ENCODE measurements at places on chromosomes 1 and 21.

- peak; percentile 69 for DNase-seq
Observed at GRCh38 chr1:235093696-235094592, 34.7 kb downstream of the TOMM20 start.

GRCh38 chr1:182262425-182262824, 129.2 kb downstream of the GLUL start:
- no peak for DNase-seq

DNA sequence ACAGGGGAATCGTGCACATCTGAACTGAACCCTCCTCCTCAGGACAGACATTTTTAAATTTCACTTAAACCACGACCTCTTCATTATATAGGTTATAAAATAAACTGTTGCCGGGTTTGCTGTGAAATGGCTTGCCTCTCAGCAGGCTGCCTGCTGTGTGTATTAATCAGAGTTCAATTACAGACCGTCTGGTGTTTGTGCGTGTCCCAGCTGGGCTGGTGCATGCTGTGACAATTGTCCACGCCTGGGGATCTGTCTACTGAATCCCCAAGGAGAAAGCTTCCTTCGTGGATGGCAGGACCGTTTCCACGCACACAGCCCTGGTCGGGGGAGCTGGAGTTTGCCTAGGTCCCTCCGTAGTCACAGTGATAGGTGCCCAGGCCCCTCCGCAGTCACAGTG, 13.4 kb upstream of the AGPAT3 start:
- DNase-seq, result no peak

DNA sequence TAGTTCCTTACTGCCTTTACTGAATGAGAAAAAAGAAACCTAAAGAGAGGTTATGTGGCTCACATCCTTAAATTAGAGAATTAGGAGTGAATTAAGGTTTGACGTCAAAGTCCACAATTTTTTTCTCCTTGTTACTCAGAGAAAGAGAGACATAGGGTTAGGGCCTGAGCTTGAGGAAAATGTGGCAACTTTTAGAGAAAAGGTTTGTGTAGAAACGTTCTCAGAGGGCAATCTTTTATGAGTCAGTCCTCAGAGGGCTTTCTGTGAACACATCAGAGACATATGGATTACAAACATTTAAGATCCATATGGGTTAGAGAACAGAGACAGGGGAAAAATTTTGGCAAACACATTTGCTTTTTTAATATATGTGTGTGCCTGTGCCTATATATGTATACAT, 242.8 kb downstream of the TGFB2 start:
- DNase-seq, result no peak

DNA sequence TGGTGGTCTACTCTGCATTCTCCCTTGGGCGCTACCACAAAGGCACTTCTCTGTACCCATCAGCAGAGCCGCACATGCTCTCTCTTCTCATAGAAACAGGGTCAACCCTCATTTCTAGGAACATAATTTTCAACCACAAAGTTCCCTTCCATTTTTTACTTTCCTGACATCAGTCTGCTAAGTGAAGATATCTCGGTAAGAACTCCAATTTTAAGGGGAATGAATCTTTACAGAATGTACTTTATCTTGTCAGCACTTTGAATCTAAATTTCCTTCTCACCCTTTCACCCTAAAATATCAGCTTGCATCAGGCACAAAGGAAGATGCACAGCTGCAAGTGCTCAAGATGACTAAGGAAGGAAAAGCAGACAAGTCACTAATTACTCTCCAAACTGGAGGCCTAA, 545.9 kb downstream of the SMYD3 start:
- DNase-seq, result no peak

- DNase-seq, result no peak
Observed at GRCh38 chr1:172003766-172004530, 162.7 kb downstream of the DNM3 start.

DNA sequence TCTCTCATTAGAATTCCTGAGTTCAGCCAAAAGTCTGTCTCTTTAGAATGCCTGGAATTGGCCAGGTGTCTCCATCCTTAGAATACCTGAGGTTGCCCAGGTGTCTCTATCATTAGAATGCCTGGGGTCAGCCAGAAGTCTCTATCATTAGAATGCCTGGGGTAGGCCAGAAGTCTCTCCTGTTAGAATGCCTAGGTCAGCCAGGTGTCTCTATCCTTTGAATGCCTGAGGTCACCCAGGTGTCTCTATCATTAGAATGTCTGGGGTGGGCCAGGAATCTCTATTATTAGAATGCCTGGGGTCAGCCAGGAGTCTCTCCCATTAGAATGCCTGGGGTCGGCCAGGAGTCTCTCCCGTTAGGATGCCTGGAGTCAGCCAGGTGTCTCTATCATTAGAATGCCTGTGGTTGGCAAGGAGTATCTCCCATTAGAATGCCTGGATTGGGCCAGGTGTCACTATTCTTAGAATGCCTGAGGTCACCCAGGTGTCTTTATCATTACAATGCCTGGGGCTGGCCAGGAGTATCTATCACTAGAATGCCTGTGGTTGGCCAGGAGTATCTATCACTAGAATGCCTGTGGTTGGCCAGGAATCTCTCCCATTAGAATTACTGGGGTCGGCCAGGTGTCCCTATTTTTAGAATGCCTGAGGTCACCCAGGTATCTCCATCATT, 43.0 kb downstream of the RNF187 start:
- DNase-seq, result no peak

DNA sequence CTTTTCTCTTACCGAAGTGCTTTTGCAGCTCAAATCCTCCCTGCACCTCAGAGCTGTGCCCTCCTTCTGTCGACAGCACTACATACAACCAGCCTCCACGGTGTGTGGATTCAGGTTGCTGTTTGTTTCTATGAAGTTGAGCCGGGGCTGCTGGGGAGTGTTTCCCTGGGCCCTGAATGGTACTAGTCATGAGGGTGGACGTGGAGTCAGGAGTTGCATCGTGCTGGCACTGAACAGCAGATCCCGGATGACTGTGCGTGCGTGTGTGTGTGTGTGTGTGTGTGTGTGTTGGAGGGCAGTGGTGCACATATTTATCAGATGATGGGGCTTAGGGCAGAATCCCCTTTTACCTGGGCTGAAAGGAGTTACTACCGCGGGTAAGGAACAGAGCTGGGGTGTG, 47.0 kb downstream of the ACTL8 start:
- DNase-seq, result peak; percentile 30

DNA sequence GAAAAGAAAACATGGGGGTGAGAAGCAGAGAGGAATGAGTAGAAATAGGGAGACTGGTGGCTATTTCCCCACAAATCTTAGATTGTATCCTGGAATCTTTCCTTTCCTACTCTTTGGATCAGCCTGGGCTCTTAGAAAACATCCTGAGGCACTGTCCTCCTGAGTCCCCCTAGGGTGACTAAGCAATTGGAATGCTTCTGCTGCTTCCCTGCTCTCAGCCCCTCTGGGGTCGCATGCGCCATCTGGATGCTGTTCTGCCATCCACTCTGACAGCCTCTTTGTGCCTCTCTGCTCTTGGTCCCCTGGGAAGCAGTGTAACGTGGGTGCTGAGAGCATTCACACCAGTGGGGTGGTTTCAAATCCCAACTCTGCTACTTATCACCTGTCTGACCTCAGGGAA, 443.0 kb downstream of the SIPA1L2 start:
- no peak for DNase-seq

- DNase-seq, result no peak
Observed at GRCh38 chr1:118306851-118307250, 121.8 kb upstream of the SPAG17 start.

DNA sequence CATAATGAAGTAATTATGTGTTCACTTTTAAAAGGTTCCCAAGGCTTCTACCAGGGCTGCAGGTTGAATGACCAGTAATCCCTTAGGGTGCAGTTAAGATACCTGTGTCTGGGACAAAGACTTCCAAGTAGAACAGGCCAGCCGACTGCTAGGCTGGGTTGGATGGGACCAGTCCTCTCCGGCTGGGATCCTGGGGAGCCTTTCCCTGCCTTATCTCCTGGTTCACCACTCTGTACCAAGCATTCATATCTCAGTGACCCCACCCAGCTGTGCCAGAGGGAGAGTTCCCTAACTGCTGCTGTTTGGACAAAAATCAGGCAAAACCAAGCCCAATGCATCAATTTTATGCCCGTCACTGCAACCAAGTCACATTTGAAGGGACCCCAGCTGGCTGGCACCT, 116.2 kb upstream of the ATP1A1 start:
- no peak for DNase-seq

DNA sequence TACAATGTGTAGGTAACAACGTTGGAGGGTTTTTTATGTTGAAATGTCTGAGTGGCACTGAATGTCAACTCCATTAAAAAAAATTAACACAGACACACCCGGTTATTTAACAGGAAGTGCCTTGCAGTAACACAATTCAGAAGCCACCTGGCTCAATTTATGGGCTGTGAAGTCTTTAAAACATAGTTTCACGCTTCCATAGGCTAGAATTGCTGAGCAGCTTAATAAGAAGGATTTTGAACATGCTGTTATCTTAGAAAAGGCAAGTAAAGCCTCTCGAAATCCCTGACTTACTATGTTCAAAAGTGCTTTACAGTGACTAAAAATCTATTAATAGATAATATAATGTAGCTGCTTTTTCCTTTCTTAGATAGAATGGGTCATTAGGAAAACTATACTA, 19.7 kb downstream of the SRSF4 start:
- DNase-seq, result no peak

DNA sequence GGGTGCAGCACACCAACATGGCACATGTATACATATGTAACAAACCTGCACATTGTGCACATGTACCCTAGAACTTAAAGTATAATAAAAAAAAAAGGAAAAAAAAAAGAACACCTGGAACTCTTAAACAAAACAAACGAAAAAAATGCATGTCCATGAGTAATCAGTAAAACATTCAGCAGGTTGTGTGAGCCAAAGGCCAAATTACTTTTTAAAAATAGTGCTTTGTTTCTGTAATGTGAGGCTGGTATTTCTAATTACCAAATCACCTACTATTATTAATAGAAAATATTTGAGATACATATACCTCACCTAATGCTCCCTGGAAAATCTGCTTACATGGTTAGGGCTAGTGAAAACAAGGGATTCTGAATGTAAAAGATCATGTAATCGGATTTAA, 294.4 kb upstream of the NR5A2 start:
- no peak for DNase-seq

DNA sequence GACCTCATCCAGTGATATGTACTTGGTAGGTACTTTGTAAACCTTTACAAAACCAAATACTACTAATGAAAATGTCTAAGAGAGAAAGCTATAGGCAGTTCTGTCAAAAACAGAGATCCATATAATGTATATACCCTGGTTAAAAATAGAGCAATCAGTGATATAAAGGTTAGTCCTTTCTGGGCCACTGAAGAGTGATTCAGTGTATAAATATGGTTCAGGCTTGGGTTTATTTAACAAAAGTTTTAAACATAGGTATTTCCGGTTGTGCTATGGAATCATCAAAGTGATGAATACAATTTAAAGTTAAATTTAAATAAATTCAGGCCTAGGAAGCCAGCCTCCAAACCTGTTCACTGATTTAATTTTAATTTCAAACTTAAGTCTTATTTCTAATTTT, 108.4 kb upstream of the DMRTA2 start:
- DNase-seq, result no peak

GRCh38 chr1:22953740-22954141, 18.9 kb downstream of the LACTBL1 start:
- DNase-seq, result no peak

DNA sequence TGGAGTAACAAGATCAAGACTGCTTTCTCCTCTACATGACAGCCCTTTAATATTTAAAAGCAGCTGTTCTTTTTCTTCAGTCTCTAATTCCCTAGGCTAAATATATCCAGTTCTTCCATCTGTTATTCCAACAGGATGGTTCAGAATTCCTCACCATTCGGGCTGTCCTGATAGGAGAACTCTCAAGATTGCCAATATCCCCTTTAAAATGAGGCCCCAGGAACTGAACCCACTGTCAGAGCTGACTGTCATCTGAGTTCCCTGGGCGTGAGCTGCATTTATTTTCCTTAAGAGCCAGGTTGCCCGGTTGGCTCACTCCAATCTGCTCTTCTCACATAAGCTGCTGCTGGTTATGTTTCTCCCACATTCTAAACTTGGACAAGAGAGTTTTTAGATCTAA, 177.6 kb downstream of the MIS18A start:
- DNase-seq, result no peak

GRCh38 chr1:206447792-206448191, 22.5 kb upstream of the IKBKE start:
- DNase-seq, result peak; percentile 21

GRCh38 chr1:31689854-31690253, 14.0 kb downstream of the COL16A1 start:
- peak; percentile 92 for DNase-seq

- peak; percentile 64 for DNase-seq
Observed at GRCh38 chr1:78176448-78176847, 130.7 kb downstream of the GIPC2 start.

- no peak for DNase-seq
Observed at GRCh38 chr1:95286479-95286878, 52.5 kb downstream of the RWDD3 start.

GRCh38 chr1:11800756-11801433, 4.9 kb downstream of the MTHFR start:
- peak; percentile 54 for DNase-seq

GRCh38 chr1:86507935-86508582, 38.8 kb upstream of the CLCA4 start:
- no peak for DNase-seq

DNA sequence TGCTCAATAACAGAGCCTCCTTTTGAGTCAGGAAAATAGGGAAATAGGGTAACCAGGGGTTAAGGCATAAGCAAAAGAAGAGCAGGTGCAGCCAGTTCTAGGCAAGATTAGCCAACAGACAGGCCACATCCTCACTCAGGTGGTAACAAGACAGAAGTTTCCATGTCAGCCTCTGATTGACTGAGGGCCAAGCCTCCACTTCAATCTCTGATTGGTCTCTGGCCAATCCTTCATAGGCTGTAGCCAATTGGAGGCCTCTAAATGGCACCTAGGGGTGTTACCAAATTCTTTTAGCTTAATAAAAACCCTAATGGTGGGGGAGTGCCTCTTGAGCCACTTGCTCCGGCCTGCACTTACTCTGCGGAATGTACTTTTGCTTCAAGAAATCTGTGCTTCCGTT, 37.2 kb downstream of the LACTBL1 start:
- no peak for DNase-seq

- DNase-seq, result no peak
Observed at GRCh38 chr1:9850442-9851162, 26.8 kb upstream of the CLSTN1 start.

DNA sequence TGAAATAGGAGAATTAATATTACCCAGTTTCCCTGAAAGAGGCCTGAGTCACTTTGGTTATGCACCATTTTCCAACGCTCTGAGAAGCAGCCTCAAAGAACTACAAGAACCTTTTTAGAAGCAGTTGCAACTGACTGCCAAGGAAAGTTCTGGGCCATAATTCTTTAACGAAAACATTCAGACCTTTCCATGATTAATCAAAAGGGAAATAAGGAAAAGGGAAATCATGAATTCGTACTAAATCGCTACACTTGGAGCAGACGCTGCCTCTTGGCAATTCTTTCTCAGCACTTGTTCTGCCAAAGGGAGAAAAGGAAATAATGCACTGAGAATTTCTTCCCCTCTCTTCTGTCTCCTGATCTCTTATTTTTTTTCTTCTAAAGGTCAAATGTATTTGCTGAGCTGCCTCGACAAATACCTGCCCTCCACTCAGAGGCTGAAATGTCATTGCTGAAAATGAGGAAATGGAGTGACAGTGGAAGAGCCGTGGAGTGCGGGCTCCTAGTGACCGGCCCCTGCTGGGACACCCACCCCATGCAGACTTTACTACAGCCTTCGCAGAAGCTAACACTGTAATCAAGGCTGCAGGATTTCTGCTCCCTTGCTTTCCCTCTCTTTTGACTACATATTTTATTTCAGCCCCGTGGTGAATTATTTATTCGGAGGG, 67.9 kb upstream of the GALNT2 start:
- no peak for DNase-seq
